Stimulated activated CD4-positive, alpha-beta T cell treated with anti-CD3 and anti-CD28 coated beads, Interleukin-15, amount 100 ng/mL, for 48 hours (primary cell): ENCODE measurements at places on chromosomes 4 and X.

- DNase-seq: no peak
Measured at GRCh38 chr4:187547316-187547715, 448.3 kb upstream of the ZFP42 start.

DNA sequence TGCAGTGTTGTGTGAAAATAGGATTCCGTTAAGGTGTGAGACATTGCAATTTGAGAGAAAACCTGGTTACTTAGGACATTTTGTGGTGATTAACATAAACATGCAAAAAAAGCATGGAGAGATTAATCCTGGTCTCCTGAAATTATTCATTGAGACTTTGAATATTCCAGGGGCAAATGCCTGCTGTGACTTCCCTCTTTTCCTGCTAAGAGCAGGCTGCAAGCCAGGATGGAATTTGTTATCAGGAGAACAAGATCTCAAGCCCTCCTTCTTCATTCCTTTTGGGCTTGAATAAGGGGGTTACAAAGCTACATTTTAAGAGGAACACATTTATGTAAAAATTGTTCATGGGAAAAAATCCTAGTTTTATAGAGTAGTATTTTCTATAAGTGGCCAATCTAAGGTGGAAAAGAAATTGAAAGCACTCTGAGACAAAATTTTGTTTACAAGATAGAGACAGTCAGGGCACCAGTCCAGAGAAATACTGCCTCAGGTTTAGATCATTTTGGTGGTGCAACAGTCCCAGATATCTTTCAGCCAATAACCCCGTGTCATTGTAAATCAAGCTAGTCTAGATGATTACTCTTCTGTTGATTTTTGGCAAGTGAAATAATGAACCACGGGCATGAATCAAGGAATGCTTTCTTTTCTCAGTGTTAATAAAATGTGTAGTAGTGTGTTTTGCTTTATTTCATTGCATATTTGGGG, 1528.3 kb upstream of the AGA start:
- DNase-seq: no peak

DNA sequence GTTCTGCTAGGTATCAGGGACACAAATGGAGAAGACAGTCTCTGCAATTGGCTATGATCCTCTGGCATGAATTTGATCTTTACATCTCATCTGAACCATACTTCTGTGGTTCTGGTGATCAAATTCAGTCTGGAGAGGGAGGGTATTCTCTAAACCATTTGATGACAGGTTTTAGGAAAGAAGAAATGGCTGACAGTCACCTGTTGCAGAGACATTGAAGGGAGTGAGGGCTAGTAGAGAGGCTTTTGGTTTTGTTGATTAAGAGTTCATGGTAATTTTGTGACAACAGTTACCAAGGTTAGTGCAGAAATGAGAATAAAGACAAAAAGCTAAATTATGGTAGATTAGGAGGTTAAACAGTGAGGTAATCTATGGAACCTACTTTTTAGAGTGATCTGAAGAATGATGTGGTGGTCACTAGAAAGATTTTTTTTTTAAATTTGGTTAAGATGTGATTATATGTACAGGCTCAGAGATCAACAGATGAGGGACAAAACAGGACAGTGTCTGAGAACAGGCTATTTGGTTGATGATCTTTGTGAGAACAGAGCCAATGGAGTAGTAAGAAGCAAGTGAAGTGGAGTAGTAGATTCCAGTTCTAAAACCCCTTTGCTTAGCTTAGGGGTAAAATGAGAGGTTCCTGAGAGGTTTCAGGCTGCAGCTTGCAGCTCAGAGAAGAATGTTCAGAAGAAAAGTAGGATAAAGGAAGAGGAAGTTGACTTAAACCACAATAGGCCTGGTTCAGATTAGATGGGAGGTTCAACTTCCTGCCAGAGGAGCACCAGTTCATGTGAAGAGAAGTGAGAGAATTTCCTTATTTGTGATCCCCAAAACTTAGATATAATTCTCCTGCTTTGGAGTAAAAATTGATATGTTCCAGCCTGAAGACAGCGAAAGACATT, 34.7 kb downstream of the VSIG4 start:
- no peak for DNase-seq

GRCh38 chr4:160233141-160233540, 1130.3 kb downstream of the RAPGEF2 start:
- no peak for DNase-seq

DNA sequence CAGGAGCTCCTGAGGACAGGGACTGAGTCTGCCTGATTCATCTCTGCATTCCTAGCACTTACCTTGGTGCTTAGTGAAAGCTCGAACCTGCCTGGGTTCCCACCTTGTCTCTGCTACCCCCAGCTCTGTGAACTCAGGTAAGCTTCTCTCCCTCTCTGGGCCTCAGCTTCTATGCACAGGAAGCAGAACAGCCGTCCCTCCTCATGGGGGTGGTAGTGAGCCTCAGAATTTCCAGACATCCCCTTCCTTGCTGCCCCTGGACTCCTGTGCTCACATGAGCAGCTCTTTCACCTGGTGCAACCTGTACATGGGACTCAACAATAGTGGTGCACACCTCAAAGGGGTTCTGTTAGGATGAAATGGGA, 50.8 kb downstream of the HTRA3 start:
- no peak for DNase-seq

DNA sequence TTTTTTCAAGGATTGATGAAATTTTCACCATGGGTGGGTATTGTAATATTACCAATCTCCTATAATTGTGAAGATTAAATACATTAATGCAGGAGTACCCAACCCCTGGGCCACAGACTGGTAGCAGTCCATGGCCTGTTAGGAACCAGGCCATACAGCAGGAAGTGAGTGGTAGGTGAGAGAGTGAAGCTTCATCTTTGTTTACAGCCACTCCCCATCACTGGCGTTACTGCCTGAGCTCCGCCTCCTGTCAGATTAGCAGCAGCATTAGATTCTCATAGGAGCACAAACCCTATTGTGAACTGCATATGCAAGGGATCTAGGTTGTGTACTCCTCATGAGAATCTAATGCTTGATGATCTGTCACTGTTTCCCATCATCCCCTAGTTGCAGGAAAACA, 15.1 kb downstream of the RAPGEF2 start:
- no peak for DNase-seq

GRCh38 chr4:23238848-23239247, 546.1 kb downstream of the GBA3 start:
- DNase-seq: no peak

GRCh38 chr4:13536607-13537006, 7.7 kb downstream of the NKX3-2 start:
- no peak for DNase-seq

DNA sequence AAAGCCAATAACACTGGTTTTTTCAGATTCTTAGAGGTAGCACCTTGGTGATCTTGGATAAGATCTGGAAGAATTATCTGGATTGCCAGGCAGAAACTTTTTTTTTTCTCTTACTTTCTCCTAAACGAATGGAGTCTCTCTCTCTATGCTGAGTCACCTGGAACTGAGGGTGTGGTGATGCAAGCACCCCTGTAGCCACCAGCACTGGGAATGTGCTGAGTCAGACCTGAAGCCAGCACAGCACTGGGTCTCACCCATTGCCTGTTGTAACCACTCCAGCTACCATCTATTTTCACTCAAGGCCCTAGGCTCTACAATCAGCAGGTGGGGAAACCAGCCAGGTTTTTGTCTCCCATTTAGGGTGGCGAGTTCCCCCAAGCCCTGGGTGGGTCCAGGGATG, 923.8 kb downstream of the RAPGEF2 start:
- no peak for DNase-seq

- no peak for DNase-seq
Measured at GRCh38 chrX:129771266-129771995, 8.3 kb upstream of the SASH3 start.

GRCh38 chr4:109571494-109571893, 11.4 kb downstream of the MCUB start:
- no peak for DNase-seq

DNA sequence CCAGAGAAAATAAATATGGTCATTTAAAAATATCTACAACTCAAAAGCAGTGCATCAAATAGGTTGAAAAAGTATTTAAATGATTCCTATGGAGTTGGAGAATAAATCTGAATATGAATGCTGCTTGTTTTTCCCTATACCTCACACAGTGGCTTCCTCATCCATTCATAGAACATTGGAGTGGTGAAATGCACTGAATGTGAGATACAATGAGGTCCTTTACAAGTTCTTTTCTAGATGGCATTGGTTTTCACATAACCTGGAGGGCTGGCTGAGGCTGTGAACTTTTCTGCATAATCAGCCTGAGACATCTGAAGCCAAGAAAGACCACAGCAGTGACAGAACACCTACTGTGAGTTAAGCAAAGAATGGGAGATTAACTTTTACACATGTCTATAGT, 279.1 kb upstream of the NRK start:
- no peak for DNase-seq

GRCh38 chr4:121686255-121686654, 10.5 kb downstream of the ANXA5 start:
- no peak for DNase-seq

- DNase-seq: no peak
Measured at GRCh38 chrX:20829665-20830491, 544.3 kb upstream of the CNKSR2 start.
